ENCODE measurements at places on chromosomes 13 and 19. TPM values are rescaled to one million over a fixed set of nuclear protein-coding genes. Genes with fewer than 3 reads are reported as not detected.

SPATA13 gene
- 13.0 TPM for total RNA-seq

NLRP7 gene
- total RNA-seq = not detected

FFAR3 gene
- 0.12 TPM for total RNA-seq

NKPD1 gene
- under 0.01 TPM for total RNA-seq

PRODH2 gene
- not detected for total RNA-seq

PLPP2 gene
- 2.6 TPM for total RNA-seq

MEIS3 gene
- 56.1 TPM for total RNA-seq

SIGLEC8 gene
- total RNA-seq = not detected

ZNF98 gene
- total RNA-seq = not detected

OVOL3 gene
- not detected for total RNA-seq

CTU1 gene
- total RNA-seq = 25.4 TPM

SHISA2 gene
- total RNA-seq = 1.1 TPM

OLFM2 gene
- 9.3 TPM for total RNA-seq

KIR2DL4 gene
- not detected for total RNA-seq

MRPL57 gene
- 33.5 TPM for total RNA-seq

HIPK4 gene
- 0.17 TPM for total RNA-seq

C13orf42 gene
- total RNA-seq = not detected

PINLYP gene
- 0.58 TPM for total RNA-seq

VSTM2B gene
- total RNA-seq = not detected

ATP8A2 gene
- 0.09 TPM for total RNA-seq

RDH13 gene
- 8.1 TPM for total RNA-seq

COMP gene
- total RNA-seq = 0.85 TPM

ZNF730 gene
- total RNA-seq = 1.5 TPM

C19orf81 gene
- total RNA-seq = not detected

FRY gene
- 1.7 TPM for total RNA-seq

ZNF492 gene
- total RNA-seq = 0.12 TPM

ZNF180 gene
- total RNA-seq = 7.1 TPM

FUZ gene
- 12.3 TPM for total RNA-seq

CEACAM5 gene
- not detected for total RNA-seq

GRIN2D gene
- total RNA-seq = 5.0 TPM

CEACAM7 gene
- total RNA-seq = not detected

PPP2R1A gene
- 154 TPM for total RNA-seq

KLK14 gene
- total RNA-seq = not detected

FGF22 gene
- total RNA-seq = 0.26 TPM

TIMM29 gene
- total RNA-seq = 34.1 TPM

CKM gene
- total RNA-seq = 0.35 TPM

CDX2 gene
- total RNA-seq = not detected

CLEC17A gene
- total RNA-seq = not detected

Measured in pericardium fibroblast (primary cell).